ENCODE measurements at places on chromosomes 5 and 9.

- no peak for DNase-seq
Observed at GRCh38 chr5:50415912-50416311, 25.2 kb downstream of the EMB start.

DNA sequence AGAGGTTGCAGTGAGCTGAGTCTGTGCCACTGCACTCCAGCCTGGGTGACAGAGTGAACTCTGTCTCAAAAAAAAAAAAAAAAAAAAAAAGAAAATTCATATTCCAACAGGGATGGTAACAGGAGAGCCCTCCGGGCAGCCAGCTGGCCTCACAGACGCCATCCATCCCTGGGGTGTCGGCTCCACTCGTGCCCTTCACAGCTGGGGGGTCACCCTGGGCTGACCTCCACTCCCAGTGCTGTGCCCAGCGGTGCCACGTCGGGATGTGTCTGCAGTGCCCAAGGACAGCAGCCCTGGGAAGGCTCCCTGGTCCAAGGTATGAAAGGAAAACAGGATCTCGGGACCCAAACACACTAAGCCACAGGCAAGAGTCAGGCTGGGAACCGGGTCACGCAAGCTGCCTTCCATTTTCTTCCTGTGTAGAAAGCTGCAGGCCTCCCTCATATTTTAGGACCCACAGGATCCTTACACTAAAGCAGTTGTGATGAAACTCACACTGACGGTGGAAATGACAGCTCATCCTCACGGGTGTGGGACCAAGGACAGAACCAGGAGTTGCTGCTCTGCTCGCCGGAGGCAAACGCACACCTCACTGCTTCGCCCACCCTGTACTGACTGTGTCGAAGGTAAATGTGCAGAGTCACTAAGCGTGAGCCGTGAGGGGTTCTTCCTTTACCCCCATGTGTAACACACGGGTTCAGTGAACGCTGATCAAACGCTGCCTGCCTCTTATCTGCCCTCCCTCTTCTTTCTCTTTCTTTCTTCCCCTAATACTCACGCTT lies 5.3 kb downstream of the SLC12A7 start:
- no peak for DNase-seq

DNA sequence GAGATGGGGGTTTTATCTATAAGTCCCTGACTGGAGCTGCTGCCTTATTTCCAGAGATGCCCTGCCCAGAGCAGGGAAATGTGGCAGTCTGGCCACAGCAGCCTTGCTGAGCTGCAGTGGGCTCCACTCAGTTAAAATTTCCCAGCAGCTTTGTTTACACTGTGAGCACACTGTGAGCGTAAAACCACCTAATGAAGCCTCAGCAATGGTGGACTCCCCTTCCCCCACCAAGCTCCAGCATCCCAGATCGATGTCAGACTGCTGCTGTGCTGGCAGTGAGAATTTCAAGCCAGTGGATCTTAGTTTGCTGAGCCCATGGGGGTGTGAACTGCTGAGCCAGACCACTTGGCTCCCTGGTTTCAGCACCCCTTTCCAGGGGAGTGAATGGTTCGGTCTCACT lies 208.7 kb upstream of the RAI14 start:
- DNase-seq = no peak

DNA sequence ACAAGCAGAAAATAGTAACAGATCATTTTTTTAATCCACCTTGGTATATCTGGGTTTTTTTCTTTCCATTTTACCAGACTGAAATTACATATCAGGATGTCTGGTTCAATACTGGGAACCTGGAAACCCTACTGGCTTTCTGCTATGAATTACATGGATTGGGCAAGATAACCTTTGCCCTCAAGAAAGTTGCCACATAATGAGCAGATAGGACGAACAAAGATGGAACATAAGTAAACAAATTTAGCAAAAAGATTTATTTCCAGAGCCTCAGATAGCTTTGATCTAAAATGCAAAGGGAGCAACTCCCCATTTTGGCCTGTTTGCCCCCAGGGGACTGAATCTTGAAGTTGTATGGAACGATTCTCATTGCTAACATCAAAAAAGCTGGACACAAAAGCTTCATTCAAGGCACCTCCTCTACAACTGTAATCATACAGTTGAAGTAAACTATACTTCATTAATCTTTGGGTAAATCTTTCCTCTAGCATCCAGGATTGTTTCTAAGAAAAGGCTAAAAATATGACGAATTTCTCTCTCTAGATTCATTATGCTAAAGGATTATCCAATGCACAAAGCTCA lies 131.6 kb upstream of the PTGER4 start:
- DNase-seq = no peak

- no peak for DNase-seq
Observed at GRCh38 chr9:114785866-114786650, 19.8 kb downstream of the TNFSF15 start.

GRCh38 chr5:68010740-68011139 lies 204.8 kb upstream of the PIK3R1 start:
- DNase-seq = no peak

DNA sequence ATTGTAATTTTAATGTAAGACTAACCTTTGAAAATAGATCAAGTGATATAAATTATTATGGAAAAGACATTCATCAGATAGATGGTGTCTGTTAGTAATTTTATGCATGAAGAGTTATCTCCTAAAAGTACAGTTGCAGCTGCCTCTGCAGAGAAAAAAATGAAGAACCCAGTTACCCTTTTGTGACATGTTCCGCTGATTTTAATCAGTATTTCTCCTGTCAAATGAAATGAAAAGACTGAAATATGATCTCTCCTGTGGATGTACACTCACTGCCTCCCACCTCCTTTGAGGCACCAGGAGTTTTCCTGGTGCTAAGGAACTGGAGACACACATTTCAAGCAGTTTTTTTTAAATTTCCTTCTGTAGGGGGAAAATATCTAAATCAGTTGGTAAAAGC lies 277.4 kb downstream of the KIF4B start:
- DNase-seq = no peak

DNA sequence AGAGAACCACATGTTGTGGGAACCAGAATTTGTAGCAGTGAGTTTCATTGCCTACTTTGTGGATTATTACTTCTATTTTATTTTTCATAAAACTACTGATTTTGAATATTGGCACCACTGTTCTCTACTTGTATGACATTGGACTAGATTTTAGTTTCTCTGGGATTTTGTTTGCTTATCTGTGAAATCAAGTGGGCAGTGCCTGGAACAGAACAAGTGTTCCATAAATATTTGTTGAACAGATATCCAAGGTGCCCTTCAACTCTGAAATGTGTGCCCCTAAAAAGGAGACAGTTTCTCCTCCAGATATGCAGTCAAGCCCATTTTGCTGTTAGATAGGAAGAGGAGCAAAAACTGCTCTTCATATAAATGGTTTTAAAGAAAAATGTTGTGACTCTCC lies 42.6 kb downstream of the ADAMTSL1 start:
- no peak for DNase-seq

DNA sequence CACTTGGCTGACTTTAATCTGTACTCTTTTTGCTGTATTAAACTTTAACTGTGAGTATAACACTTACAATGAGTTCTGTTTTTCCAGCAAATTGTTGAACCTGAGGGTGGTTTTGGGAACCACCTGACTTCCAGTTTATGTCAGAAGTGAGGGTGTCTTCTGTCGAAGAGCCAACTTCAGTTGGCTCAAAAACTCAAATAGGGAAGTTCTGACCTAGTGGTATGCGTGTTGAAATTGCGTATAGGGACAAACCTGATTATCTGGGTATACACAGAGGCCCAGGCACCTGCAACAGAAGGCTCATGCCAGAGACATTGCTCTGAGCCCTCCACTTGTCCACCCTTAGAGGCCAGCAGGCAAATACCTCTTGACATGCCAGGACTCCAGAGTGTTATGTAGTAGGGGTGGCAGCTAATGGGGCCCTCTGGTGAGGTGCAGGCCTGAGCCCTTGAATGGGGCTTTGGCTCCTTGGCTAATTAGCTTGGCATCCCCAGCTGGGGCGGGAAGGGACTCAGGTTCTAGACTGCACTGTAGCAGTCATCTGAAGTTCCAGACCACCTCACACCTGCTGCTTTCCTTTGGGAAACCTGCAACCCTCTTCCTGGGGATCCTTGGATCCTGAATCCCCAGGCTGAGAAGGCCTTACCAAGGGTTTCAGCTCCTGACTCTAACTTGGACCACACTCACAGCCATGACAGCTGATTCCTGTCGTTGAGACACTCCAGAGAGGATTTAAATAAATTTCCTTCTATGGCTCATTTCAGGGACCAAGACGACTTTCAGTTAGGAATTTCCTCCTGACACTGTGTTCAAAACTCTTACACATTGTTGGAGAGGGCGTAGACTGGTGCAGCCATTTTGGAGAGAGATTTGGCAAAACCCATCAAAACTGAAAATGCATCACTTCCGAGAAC lies 189.6 kb downstream of the HSPA4 start:
- no peak for DNase-seq

- no peak for DNase-seq
Observed at GRCh38 chr5:38556088-38556598, 303 bp downstream of the LIFR start.

- DNase-seq = peak; percentile 57
Observed at GRCh38 chr5:133287500-133287899, 235.7 kb downstream of the HSPA4 start.

DNA sequence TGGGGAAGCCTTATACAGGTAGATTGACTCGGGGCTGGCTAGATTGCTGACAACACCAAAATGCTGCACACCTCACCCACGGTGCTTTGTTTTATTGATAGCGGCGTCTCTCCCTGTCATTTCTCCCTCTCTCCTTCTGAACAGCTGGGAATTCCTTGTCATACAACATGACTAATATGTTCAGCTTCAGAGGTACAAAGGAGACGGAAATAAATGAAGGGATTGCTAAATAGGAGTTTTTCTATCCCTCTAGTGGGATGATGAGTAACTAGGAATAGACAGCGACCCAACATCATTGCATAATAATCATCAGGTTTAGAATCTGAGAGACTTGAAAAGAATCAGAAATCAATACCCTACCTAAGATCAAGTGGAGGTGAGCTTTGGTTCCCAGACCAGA lies 337.7 kb upstream of the PANK3 start:
- no peak for DNase-seq

DNA sequence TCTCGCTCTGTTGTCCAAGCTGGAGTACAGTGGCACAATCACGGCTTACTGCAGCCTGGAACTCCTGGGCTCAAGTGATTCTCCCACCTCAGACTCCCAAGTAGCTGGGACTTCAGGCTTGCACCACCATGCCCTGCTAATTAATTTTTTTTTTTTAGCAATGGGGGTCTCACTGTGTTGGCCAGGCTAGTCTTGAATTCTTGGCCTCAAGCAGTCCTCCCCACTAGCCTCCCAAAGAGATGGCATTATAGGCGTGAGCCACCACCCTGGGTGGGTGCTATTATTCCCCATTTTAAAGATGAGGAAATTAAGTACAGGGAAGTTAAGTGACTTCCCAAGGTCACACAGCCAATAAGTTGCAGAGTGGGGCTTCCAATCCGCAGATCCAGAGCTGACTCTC lies 1.7 kb downstream of the NNT start:
- DNase-seq = no peak

- no peak for DNase-seq
Observed at GRCh38 chr9:138112791-138113600, 235.4 kb downstream of the CACNA1B start.

- no peak for DNase-seq
Observed at GRCh38 chr5:74031536-74031935, 405.5 kb downstream of the ARHGEF28 start.

DNA sequence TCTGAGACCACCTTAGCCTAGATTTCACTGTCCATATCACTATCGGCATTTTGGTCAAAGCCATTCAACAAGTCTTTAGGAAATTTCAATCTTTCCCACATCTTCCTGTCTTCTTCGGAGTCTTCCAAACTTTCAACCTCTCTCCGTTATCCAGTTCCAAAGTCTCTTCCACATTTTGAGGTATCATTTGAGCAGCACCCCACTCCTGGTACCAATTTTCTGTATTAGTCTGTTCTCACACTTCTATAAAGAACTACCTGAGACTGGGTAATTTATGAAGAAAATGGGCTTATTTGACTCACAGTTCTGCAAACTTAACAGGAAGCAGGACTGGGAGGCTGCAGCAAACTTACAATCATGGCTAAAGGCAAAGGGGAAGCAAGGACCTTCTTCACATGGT lies 215.5 kb downstream of the CYLC2 start:
- no peak for DNase-seq

DNA sequence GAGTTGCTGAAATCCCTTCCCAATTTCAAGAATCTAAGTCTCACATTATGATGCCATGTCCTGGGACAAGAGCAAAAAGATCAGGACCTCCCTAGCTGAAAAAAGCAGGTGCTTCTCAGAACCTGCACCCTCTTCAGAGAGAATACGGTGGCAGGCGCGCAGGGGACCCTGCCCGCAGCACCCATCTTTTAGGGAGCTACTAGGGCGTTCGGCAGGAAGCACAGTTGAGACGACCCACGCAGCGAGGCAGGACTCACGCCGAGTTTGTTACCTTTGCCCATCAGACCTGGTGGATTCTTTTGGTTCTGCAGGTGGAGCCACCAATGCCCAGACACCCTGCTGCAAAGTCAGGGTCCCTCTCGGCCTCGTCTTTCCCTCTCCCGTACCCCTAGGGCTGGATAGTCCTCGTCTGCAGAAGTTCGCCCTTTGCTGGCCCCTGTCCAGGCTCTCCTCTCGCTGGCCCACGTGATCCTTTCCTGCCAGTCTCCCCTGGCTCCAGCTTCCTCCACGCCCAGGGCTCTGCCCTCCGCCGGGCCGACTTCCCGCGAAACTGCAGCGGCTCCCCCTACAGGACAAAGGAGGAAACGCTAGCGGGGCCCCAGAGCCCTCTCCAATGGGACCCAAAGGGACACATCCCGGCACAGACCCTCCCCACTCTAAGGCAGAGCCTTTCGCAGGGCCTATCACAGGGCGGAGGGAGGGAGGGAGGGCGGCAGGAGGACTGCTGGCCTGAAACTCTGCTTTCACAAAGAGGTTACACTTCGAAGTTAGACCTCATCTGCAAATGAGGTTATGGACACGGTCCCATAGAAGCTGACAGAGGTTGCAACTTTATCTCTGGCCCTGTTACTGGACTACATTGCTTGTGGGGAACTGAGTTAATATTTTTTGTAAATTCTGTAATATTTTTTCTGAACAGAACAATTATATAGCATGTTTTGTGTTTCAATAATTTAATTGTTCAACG lies 28.8 kb downstream of the TMEM174 start:
- peak; percentile 85 for DNase-seq

GRCh38 chr9:13805546-13805945 lies 508.4 kb downstream of the NFIB start:
- no peak for DNase-seq

DNA sequence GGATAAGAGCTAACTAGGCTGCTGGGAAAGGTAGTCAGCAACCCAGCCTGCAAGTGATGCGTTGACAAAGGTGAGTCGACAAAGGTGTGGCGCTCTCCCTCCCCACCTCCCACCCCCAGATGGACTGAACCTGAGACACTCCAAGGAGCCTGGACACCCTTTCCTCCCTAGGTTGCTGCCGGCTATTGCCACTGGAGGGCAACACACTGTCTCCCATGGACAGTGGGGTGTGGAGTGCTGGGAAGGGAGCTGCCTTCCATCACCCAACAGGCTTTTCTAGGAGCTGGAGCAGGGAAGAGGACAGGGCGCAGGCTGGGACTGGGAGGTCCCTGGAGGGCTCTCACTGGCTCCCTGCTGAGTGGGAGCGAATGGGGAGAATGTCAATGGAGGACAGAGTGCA lies 75.4 kb upstream of the ARAP3 start:
- peak; percentile 52 for DNase-seq

GRCh38 chr5:94812232-94812631 lies 193.8 kb downstream of the SLF1 start:
- DNase-seq = no peak

- no peak for DNase-seq
Observed at GRCh38 chr5:139167063-139167462, 31.1 kb downstream of the SIL1 start.
